ENCODE measurements at places on chromosomes 6 and 20.

- DNase-seq, result no peak
Observed at GRCh38 chr6:13303668-13304017, 24.7 kb downstream of the TBC1D7 start.

DNA sequence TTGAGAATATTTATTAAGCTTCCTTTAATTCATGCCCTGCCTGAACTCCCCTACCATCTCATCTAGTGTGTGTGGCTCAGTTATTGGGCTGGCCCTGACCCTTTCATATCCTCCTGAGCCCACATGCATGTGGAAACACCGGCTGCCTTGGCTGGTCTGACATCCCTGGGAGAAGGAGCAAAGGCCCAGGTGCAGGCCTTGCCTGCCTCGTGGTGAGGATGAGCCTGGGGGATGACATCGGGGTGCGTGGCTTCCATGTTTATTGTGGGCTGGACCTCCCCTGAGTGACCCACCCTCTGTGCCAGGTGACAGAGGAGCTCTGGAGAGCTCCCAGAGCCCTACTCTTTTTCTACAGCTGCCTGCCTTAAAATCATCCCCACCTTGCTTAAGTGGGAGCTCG, 69.1 kb downstream of the FOXA2 start:
- DNase-seq, result no peak

- peak; percentile 28 for DNase-seq
Observed at GRCh38 chr6:4533576-4533975, 242.6 kb upstream of the CDYL start.

DNA sequence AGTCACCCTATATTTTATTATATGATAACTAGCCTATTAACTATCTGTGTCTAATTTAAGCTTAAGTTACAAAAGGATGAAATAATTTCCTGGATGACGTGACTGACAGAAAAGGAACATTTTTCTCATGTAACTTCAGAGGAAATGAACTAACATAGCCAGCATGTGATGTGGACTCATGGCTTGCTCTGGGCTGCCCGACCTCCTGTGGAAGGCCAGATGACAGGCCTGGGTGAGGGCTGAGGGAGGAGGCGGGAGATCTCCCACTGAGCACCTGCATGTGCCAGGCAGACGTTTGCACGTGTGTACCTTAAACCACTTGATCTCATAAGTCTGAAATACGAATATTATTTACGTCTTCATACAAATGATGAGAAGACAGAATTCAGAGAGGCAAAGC, 321.1 kb downstream of the SYNE1 start:
- no peak for DNase-seq

DNA sequence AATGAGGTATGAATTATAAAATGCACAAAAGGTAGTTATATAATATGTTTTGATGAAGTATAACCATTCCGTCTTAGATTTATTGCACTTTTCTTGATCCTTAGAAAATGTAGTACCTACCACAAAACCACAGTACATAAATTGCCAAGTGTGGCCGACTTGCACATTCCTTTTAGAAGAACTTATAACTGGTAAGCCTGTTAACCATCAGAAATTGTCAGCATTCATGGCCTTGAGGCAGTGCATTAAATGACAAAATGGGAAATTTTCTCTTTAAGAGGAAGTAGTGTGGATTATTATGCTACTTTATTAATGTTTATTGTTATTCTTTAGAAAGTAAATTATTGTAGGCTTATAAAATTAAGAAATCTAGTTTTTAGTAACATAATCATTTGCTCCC, 29.6 kb downstream of the TAB2 start:
- DNase-seq, result no peak

DNA sequence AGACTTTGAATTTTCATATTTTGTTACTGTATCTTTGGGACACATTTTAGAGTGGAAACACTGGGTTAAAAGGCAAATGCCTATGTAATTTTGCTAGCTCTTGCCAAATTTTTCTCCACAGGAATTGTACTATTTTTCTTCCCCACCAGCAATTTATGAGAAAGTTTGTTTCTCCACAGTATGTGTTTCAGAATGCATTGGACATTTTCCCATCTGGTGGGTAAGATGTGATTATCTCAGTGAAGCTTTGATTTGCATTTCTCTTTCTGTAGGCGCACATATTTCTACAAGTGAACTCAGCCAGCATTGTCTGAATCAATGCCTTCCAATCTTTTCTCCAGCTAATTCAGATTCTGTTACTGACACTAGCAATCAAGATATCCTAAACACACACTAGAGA, 157.8 kb downstream of the RCAN2 start:
- DNase-seq, result no peak

- DNase-seq, result no peak
Observed at GRCh38 chr6:158697811-158698210, 48.0 kb downstream of the SYTL3 start.

DNA sequence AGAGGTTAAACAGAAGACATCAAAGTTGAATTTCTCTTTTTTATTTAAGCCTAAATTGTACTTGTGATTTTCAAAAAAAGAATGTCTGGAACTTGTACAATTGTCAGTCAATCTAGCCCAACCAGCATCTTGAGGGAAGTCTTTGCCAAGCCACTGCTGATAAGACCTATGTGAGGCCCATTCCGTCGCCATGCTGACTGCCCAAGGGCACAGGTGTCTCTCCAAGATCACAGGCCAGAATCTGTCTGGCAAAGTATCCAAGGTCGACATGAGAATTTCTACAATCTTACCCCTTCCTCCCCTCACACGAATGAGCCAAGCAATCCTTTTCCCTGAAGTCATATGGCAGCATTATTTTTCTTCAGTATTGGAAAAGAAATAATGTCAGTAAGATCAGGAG, 614.5 kb downstream of the CBLN4 start:
- no peak for DNase-seq
